ENCODE measurements at places on chromosomes 2 and 18.

- DNase-seq: no peak
Measured at GRCh38 chr2:73268366-73268829, 15.9 kb downstream of the FBXO41 start.

- DNase-seq: no peak
Measured at GRCh38 chr18:49279041-49279440, 181.4 kb downstream of the DYM start.

GRCh38 chr2:68915393-68915792, 37.3 kb downstream of the GKN2 start:
- DNase-seq: peak; percentile 59

DNA sequence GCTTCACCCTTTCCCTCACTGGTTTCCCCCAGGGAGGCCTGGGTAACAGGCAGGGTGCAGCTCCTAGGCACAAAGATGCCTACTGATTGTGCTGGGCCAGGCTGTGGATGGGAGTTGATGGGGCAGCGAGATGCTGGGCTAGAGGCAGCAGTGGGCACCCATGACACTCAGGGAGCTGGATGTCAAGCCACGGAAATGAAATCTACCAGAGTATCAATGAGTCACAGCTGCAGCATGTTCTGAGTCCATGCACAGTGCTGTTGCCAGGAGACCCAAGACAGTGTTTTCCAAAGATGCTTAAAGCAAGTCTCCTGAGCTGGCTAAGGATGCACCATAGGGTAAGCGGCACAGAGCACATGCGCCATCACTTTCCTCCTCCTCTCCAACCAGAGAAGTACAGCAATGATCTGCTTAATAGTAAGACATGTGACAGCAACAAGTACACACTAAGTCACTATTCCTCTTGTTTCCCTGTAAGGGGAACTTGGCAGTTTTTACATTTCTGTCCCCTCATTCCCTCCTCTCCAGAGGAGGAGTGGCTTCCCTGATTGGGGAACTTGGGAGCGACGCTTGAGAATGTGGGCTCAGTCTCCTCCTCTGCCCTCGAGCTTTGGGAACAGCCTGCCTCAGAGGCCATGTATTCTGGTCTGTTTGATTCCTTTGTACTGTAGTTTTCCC, 57.2 kb downstream of the CDC42EP3 start:
- DNase-seq: no peak

- DNase-seq: peak; percentile 95
Measured at GRCh38 chr2:231666171-231667095, 41.9 kb upstream of the PTMA start.

DNA sequence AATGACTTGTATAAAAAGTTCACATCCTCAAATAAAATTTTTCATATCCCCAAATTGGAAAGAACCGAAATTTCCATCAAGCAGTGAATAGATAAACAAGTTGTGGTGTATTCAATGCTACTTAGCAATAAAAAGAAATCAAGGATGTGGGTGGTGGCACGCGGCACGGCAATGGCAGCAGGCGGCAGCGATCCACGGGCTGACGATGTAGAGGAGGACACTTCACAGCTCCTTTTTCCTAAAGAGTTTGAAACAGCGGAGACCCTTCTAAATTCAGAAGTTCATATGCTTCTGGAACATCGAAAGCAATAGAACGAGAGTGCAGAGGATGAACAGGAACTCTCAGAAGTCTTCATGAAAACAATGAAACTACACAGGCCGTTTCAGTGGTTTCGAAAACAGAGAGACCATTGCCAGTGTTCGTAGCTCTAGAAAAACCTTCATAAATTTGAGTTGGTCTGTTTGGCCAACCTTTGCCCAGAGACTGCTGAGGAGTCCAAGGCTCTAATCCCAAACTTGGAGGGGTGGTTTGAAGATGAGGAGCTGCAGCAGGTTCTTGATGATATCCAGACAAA, 9.8 kb upstream of the IL36A start:
- DNase-seq: no peak

- no peak for DNase-seq
Measured at GRCh38 chr2:163248376-163249253, 410.0 kb upstream of the KCNH7 start.

- no peak for DNase-seq
Measured at GRCh38 chr2:200354833-200355751, 48.6 kb downstream of the SPATS2L start.

DNA sequence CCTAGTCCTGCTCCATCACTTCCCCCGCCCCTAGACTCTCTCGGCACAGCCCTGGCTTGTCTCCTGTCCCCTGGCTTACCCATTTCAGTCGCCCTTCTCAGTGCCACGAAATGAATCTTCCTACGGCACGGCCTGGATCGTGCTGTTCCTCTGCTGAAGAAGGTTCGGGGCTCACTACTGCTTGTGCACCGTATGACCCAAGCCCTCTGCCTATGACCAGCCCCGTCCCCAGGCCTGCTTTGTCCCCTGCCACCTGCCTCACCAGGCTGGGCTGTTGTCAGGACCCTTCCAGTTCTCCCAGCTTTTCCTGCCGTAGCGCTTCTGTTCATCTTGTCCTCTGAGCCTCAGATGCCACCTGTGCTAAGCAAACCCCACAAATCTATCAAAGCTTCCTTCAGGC, 13.9 kb downstream of the CHMP1B start:
- DNase-seq: no peak

GRCh38 chr2:189502714-189503113, 61.4 kb downstream of the WDR75 start:
- DNase-seq: no peak

- no peak for DNase-seq
Measured at GRCh38 chr18:59575995-59576394, 121.2 kb downstream of the CCBE1 start.

GRCh38 chr2:47118581-47118980, 36.5 kb downstream of the STPG4 start:
- DNase-seq: no peak

DNA sequence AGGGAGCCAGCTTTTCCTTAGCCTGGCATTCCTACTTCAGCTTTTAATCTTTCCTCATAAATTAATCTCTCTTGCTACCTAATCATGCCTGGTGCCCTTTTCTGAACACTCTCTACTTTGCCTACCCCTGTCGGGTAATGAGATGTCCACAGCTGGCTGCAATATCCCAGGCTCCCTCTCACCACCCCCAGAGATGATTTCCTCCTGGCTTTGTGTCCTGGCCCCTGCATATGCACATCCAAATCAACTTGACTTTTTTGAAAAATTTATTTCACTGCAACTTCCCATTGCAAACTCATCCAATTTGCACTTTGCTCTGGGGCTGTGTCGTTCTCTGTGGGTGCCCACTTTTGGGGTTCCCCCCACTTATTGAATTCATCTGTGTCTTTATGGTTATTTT, 218.1 kb upstream of the SKOR2 start:
- no peak for DNase-seq
